ENCODE measurements at places on chromosomes 16 and 17.

GRCh38 chr16:72203401-72203800 lies 31.4 kb upstream of the PMFBP1 start:
- no peak for DNase-seq

DNA sequence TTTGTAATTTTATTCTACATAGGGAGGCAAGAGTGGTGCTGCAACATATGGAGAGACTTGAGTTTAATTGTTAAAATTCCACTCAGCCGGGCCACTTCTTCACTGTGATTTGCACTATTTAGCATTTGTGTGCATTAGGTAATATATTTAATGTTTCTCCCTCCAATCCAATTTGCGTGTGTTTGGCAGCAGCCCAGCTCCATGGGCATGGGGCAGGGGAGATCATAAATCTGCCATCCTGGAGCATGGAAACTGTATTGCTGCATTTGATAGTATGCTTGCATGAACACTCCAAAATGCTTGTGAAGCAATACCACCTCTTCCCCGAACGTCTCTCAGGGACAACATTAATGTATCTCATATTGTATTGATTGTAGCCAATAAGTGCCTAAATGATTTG lies 339.1 kb upstream of the RBFOX1 start:
- DNase-seq = peak; percentile 66

DNA sequence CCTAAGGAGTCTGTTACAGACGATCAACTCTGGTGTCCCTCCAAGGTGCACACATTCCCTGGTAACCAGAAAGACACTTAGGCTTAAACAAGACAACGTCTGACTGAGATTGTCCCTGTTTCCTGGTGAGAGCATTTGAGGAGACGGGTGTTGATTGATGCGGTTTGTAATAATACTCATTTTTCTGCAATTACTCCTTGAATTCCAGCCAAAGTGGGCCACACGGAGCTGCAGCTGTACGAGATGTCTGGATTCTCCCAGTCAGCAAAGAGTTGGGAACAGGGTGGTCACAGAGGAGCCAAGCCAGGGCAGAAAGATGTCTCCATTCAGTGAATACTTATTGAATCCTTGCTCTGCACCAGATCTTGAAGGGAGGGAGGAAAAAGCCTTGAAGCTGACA lies 30.9 kb upstream of the CES5A start:
- DNase-seq = no peak

DNA sequence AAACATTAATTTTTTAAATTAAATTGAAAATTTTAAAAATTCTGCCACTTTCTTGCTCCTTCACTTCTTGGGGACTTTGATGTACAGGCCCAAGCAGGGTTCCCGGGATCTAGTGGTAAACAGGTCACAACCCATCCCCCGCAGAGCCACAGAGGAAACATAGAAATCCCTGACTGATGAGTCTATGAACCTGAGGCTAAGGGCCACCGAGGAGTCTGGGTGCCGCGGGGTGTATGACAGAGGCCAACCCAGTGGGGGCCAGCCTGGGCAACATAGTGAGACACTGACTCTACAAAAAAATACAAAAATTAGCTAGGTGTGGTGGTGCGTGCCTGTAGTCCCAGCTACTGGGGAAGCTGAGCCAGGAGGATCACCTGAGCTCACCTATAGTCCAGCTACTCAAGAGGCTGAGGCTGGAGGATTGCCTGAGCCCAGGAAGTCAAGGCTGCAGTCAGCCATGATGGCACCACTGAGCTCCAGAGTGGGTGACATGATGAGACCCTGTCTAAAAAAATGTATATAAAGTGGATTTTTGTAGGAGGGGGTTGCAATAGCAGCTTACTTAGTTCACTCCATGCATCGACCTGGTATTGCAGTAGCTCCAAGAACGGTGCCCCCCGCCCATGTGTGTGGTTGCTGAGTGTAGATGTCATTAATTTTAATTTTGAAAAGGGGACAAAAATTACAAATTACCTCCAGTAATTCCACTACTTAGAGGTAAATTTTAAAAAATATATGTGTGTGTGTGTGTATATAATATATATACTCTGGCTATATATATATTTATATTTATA lies 9.2 kb upstream of the FLYWCH1 start:
- no peak for DNase-seq

GRCh38 chr17:14833201-14833785 lies 431.8 kb downstream of the PMP22 start:
- DNase-seq = no peak

DNA sequence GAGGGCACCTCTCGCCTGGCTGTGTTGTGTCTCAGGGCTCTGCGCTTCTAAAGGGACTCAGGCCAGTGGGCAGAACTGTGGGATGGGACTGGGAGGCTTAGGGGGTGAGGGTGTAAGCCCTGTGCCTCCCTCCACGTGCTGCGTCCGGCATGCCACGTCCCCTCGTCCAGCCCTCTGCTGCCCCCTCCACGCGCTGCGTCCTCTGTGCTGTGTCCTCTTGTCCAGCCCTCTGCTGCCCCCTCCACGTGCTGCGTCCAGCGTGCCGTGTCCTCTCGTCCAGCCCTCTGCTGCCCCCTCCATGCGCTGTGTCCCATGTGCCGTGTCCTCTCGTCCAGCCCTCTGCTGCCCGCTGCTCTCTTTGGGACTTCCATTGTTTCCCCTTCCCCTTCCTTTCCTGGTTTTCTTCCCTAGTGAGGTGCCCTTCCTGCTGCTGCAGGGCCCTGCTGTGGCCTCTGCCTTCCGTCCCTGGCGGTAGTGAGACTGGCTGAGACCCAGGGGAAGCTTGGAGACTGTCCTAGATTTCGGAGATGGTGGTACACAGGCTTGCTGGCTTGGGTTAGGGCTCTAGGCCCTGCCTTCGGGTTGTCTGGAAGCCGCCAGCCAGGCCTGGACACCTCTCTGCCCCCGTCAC lies 6.4 kb upstream of the ZNF750 start:
- no peak for DNase-seq

DNA sequence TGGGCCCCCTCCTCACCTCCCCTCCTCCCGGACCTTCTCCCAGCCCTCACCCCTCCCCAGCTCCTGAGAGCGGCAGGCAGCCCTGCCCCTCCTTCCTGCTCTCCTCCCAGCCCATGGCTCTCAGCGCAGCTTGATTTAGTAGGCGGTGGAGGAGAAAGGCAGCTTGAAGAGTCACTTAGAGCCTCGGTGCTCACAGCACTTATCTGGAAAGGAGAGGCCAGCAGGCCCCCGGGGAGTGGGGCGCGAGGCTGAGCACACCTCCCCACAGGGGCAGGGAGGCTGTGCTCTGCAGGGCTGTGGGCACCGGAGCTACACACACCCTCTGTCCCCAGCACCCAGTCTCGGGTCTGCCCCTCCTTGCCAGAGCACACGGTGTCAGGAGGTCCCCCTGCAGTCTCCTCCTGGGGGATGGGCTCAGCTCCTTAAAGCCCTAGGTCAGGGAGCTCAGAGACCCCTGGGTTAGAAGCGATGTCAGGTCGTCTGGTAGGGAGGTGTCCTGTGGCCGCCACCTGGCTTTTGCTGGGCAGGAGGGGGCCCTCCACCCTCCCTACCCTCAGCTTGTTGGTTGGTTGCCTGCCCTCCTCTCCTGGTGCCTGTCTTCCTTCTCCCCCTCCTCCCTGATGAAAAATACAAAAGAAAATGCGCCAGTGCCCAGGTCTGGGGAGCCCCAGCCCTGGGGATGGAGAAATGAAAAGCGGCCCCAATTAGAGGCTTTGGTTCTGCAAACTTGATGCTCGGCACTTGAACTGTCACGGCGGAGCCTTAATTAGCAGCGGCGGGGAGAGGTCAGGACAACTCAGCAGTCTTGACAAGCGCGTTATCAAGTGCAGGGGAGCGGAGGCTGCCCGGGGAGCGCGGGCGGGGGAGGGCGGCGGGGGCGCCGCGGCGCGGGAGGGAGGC lies 151.1 kb upstream of the GSE1 start:
- peak; percentile 90 for DNase-seq

GRCh38 chr17:75707079-75707571 lies 14.1 kb upstream of the ITGB4 start:
- DNase-seq = no peak

DNA sequence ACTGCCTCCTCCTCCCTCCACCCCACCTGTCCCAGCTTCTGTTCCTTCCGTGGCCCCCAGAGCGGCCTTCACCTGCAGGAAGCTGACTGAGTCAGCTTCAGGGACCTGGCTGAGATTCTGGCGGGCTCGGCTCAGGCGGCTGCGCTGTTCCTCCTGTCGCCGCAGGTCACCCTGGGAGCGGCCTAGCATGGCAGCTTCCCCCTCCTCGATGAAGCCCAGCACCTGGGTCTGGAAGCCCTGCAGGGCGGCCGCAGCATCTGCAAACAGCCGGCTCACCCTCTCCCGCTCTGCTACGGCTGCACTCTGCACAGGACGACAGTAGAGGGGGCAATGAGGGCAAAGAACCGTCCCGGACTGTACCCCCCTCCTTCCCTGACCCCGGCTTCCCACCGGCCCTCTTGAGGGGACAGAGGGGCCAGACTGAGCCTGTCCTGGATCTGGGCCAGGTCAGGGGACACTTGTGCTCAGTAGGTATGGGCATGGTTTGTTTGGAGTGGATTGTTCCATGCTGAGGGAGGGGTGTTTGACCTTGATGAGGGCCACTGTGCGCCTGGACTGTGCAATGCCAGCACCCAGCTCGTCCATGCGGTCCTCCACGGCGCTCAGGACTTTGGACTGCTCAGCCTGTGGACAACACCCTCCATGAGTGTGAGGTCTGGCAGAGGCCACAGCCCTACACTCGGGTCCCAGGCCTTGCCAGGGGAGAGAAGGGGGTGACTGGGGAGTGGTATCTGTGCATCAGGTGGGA lies 2.0 kb downstream of the TRIM47 start:
- peak; percentile 76 for DNase-seq

GRCh38 chr17:80924807-80925610 lies 66.6 kb upstream of the CHMP6 start:
- DNase-seq = no peak

GRCh38 chr16:11800382-11800718 lies 3.3 kb upstream of the ZC3H7A start:
- no peak for DNase-seq

- DNase-seq = no peak
Measured at GRCh38 chr17:15368600-15368999, 27.2 kb upstream of the TEKT3 start.

DNA sequence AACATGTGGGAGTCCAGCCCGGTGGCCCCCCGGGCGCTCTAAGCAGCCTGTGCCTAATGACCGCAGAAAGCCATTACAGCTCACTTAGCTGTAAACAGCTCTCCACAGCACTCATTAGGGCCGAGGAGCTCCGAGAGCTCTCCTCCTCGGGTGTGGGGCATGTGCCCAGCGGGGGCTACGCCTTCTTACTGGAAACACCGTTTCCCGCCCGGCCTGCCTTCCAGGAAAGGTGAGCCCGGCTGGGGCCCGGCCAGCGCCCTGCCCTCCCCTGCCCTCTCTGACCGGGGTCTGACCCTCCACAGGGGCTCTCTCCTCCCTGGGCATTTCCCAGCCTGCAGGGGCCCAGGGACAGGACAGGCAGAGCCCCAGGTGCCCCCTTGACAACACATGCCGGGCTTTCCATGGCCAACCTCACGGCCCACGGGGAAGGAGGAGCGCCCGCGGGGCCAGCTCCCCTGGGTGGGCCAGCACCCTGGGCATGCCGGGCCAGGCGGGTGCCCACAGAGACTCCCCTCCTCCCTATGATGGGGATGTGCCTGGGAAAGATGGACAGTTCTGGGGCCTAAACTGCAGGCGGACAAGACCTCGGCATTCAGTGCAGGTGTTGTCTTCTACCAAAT lies 72.6 kb downstream of the SDK2 start:
- peak; percentile 43 for DNase-seq
